ENCODE measurements at places on chromosomes 6 and 20.

DNA sequence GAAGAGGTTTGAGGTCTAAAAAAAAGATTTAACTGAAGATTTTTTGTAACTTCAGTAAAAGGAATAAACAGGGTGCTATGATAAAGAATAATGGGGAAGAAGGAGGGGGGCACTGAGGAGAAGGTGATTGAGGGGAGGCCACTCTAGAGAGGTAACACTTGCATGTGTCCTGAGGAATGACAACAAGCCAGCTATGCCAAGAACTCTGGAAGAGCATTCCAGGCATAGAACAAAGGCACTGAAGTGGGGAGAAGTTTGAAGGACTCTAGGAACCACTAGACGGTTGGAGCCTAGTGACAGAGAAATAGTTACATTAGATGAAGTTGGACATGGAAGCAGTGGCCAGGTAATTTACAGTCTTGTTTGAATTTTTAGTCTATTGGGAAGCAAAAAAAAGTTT is 10.8 kb upstream of the SF3B5 start:
- no peak for DNase-seq

DNA sequence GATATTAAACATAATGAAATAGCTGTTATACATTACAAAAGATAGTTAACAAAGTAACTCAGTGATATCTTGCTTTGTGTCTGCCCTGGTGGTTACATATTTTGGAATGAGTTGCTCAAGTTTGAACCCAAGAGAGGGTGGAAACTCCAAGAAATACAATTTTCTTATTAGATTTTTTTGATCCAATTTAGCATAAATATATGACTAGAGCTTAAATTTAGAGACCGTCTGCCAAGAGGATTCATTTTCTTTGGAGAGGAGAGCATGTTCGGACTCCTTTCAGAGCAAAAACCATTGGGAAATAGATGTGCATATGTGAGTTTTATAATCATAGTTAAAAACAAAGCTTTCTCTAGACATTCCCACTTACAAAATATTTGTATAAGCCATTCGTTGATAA is 353.4 kb downstream of the EPM2A start:
- DNase-seq = no peak

DNA sequence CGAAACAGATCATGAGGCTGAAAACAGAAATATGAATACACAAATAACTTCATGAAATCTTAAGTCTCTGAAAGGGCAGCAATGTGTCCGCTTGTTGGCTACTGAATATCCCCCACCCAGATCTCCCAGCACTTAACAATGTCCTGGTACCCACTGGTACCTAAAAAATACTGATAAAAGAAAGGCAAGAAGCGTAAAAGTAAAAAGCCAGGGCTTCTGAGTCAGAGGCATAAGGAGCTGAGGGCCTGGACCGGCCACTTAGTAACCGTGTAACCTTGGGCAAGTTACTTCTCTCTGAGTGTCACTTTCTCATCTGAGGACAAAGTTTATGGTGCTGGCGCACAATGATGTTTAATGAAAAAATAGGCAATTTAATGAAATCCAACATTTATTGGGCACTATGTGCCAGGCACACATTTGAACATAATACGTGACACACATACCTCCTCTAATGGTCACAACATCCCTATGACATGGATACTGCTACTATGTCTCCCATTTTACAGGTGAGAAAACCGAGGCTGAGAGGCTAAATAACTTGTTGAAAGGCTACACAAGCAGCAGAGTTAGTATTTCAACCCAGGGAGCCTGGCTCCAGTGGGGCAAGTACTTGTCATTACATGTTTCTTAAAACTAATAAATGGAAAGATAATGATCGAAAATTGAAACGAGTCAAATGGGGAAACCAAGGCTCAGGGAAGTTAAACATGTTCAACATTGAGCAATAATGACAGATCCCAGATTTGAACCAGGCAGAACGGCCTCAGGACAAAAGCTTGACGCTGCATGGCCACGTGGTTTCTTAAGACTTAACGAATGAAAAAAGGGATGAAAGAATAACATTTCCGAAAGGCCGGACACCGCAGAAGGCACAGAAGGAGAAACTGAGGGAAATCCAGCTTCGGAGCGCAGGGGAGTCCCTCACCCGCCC is 828 bp downstream of the TP53RK start:
- DNase-seq = no peak

GRCh38 chr20:6959900-6960312 is 192.4 kb downstream of the BMP2 start:
- DNase-seq = no peak

GRCh38 chr6:34465531-34466241 is at the start of gene PACSIN1:
Gene PACSIN1, plus strand, starts transcription at chr6:34466076. Its CDS starts 60,230 bp downstream, at chr6:34526306.
- peak; percentile 43 for DNase-seq

DNA sequence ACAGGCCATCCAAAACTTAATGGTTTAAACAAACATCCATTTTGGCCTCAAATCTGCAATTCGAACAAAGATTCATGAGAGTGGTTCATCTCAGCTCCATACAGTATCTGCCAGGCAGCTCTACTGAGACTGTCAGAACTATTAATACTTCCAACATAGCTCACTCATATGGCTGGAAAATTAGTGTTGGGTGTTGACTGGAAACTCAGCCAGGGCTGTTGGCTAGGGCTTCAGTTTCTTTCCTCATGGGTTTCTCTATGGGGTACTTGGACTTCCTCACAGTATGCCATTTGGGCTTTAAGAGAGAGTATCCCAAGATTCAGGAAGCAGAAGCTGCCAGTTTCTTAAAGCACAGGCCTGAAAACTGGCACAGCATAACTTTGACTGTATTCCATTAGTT is 240.3 kb downstream of the TPBG start:
- no peak for DNase-seq

GRCh38 chr6:148375401-148375800 is 32.8 kb downstream of the SASH1 start:
- no peak for DNase-seq

DNA sequence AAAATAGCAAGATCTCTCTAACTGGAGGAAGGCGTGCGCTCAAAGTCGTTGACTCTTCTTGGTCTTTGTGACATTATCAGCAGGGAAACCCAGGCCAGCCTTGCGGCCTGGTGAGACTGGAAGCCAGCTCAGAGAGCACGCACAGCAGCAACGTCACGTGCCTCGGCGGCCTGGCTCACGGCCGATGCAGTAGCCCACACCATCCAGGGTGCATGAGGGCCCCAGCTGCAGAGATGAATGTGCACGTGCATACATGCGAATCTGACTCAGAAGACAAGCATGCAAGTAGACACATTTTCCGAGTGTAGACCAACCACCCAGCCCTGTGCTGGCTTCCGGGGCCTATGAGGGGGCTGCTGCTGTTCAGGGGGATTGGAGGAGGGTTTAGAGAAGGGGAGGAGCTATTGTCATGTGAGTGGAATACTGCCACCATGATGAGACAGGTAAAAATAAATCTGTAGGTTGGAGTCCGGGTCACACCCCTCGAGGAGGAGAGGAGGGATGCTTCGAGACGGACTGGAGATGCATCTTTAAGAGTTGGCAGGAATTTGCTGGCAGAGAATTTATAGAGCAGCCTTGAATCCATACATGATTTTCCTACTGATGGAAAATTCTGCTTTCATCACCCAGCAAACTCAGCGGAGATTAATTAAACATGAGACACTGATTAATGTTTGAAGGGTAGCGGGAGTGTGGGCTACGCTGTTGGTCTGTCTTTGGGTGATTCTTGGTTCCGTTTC is 388.2 kb downstream of the CDH4 start:
- no peak for DNase-seq

GRCh38 chr20:37841389-37841788 is 61.5 kb upstream of the VSTM2L start:
- DNase-seq = no peak

GRCh38 chr6:45619211-45619760 is 241.6 kb upstream of the SUPT3H start:
- DNase-seq = no peak

DNA sequence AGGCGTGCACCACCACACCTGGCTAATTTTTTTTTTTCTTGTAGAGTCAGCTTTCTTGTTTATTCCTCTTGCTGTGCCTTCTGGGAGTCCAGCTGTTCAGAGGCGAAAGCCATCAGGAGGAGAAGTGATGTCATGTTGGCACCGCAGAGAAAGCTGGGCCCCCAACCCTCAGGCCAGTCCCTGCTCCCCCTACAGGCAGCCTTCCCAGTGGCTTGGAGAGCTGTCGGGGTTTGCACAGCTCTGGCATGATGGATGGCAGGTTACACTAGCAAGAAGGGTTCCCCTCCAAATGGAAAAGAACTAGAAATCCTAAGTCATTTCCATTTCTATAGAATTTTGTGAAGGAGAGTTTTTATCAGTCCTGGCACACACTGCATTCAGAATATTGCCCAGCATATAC is 72.6 kb downstream of the C6orf52 start:
- DNase-seq = no peak

DNA sequence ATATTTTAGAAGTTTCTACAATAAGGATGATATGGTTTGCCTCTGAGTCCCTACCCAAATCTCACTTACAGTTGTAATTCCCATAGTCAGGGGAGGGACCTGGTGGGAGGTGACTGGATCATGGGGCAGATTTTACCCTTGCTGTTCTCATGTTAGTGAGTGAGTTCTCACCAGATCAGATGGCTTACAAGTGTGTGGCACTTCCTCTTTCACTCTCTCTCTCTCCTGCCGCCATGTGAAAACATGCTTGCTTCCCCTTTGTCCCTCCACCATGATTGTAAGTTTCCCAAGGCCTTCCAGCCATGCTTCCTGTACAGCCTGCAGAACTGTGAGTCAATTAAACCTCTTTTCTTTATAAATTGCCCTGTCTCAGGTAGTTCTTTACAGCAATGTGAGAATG is 527.5 kb upstream of the ID4 start:
- DNase-seq = no peak

DNA sequence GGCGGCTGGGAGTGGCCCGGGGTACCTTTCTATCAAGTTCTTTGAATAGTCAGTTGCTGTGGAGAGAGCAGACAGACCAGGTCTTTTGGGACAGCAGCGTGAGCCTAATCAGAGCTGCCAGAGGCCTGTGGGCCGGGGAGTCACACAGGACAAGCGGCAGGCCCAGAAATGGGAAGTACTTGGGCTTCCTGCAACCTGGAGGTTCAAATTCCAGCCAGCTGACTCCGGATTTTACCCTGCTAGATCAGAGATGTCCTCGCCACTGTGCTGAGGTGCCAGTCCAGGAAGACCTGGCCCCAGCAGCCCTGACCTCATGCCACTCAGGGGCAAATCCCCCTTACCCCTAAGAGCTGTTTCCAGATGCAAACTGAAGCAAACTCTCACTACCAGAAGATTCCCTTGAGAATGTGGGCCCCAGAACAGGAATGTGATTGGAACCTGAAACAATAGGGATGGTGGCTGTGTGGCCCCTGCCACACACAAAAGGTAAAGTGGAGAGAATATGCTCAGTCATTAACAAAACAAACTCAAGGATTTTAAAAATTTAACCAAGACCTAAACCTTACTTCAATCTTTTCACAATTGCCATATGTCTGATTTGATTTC is 9.7 kb downstream of the BEND3 start:
- DNase-seq = peak; percentile 21

GRCh38 chr6:43669050-43669921 is 18.3 kb downstream of the MRPS18A start:
- DNase-seq = no peak

GRCh38 chr6:156587751-156588301 is 189.4 kb upstream of the ARID1B start:
- no peak for DNase-seq

DNA sequence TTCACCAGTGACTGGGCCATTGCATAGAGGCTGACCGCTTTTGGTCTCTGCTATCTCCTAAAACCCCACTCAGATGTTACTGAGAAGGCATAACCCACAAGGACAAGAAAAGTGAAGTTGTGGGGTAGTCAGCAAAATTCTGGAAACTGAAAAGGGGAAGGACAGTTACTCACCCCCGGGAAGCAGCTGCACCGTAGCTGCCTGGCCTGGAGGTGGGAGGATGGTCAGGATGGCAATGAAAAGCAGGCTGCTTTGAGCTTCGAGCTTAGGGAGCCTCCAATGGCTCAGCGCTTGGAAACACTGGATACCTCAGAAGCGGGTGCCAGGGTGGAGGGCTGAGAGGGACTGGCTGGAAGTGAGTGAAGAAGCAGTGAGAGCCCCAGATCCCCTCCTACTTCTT is 56.0 kb downstream of the KCNK5 start:
- DNase-seq = no peak

GRCh38 chr6:10580570-10580969 is 59.4 kb downstream of the GCNT2 start:
- DNase-seq = no peak

GRCh38 chr6:44238687-44239350 is 8.1 kb upstream of the HSP90AB1 start:
- DNase-seq = no peak

GRCh38 chr6:16511040-16511660 is 250.1 kb downstream of the ATXN1 start:
- DNase-seq = peak; percentile 30

GRCh38 chr6:98635191-98635590 is 199.2 kb upstream of the POU3F2 start:
- DNase-seq = no peak

DNA sequence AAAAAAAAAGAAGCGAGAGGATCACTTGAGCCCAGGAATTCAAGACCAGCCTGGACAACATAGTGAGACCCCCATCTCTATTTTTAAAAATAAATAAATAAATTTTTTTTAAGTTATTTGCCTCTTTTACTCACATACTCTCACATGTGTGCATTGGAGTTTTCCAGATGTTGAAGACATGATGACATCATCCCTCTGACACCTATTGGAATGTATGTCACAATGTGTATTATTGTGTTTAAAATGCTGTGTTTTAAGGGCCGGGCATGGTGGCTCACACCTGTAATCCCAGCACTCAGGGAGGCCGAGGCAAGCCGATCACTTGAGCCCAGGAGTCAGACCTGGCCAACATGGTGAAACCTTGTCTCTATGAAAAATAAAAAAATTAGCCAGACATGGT is 17.8 kb upstream of the BTN1A1 start:
- DNase-seq = no peak

- DNase-seq = no peak
Observed at GRCh38 chr20:19626896-19627295, 131.2 kb upstream of the RIN2 start.

DNA sequence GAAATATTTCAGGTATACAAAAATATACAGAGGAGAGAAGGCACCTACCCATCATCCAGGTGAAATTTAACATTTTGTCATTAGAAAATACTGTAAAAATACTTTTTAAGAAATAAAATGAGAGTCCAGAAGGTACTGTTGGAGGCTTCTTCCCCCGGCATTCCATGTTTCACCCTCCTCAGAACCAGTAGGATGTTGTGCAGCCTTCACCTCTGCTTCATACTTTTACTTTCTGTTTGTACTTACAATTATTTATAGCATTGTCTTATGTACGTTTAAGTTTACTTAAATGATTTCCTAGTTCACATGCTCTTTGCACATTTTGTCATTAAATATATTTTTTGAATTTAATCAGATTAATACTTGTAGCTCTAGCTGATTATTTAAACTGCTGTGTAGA is 30.9 kb downstream of the TMEM200A start:
- DNase-seq = peak; percentile 28

GRCh38 chr6:16086965-16087364 is 41.9 kb upstream of the MYLIP start:
- no peak for DNase-seq

DNA sequence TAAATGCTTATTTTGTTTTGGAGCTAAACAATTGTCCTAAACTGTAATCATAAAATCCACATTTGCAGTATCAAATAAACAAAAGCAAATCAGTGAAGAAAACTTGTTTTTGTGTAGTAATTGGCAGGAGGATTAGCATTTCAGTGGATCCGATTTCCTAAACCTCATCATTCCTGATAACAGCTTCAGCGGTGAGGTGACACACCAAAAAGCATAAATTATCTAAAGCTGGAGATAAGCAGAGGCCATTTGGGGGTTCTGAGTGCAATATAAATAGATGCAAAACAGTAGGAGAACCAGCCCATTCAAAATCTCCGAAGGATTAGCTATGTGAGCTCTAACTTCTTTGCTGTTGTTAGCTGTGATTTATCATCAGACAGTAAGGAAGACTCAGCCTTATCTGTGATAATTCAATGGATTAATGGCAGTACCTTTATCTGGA is 235.8 kb downstream of the EPHA7 start:
- DNase-seq = no peak
